ENCODE measurements at places on chromosomes 6 and 20.

GRCh38 chr6:47759364-47759763, 22.5 kb upstream of the OPN5 start:
- DNase-seq: no peak

GRCh38 chr20:12673352-12673751, 335.4 kb upstream of the SPTLC3 start:
- no peak for DNase-seq

DNA sequence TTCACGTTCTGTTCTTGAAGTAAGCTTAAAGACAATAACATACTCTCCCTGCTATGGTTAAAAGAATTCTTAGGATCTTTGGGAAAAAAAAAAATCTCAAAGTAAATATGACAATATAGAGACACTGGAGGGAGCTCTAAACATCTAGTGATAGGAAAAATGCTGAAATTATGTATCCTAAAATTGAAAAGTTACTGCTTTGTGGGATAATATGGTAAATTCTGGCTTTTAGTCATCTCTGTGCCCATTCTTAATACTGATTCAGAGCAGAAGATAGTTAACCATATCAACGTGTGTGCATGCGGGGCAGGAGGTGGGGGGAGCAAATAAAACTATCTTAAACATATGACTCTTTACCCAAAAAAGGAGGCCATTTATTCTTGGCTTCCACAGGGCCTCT, 165.4 kb downstream of the GMPR start:
- peak; percentile 27 for DNase-seq

- no peak for DNase-seq
Observed at GRCh38 chr20:24332956-24333355, 136.5 kb upstream of the SYNDIG1 start.

DNA sequence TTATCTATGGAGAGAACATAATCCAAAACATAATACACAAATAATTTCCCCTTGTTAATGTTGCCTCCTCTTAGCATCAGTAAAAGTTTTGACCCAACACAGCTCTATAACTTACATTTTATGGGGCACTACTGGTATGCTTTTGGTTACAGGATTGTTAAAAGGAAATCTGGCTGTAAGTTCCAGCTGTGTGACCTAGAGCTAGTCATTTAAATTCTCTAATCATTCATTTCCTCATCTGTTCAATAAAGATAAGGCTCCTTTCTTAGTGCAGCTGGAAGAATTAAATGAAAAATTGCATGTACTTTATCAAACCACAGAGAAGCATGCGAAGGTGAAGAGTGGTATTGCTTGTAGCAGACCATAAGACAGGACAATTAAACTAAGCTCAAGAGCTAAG, 4.6 kb downstream of the SLC17A2 start:
- peak; percentile 89 for DNase-seq

- DNase-seq: peak; percentile 90
Observed at GRCh38 chr6:158072083-158072721, 90.5 kb downstream of the SYNJ2 start.

DNA sequence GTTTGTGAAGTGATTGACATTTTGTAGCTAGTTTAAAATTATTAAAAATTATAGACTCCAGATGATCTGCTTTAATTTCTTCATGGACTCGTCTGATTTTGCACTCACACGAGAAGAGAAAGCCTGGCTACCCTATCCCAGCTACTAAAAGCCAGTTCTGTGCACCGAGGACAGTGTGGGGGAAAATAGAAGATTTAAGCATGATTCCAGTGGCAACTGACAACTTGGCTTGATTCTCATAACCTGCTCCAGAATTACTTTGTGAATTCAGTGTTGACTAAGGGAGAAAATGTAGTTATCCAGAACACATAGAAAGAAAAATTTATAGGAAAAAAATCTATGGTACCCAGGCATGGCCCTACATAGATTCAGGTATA, 88.7 kb downstream of the SNAP25 start:
- no peak for DNase-seq
